ENCODE measurements at places on chromosomes 3 and 15.

DNA sequence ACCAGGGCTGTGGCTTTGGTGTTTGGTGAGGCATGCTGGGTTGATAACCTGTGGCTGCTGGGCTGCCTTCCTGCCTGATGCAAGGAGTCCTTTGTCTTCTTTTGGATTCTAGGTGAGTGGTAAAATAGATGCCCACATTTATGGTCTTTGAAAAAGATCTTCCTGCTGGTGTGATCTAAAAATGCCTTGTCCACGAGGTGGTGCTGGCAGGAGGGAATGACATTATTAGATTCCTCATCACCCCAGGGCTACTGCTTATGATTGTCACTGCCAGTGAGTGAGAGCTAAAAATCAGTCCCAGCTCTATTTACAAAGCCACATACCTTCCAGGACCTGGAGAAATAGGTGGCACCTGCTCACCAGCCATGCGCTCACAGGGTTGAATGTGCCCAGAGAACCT lies 355.5 kb upstream of the ROPN1 start:
- DNase-seq: peak; percentile 11

- no peak for DNase-seq
Observed at GRCh38 chr15:49238342-49238741, 68.3 kb downstream of the GALK2 start.

DNA sequence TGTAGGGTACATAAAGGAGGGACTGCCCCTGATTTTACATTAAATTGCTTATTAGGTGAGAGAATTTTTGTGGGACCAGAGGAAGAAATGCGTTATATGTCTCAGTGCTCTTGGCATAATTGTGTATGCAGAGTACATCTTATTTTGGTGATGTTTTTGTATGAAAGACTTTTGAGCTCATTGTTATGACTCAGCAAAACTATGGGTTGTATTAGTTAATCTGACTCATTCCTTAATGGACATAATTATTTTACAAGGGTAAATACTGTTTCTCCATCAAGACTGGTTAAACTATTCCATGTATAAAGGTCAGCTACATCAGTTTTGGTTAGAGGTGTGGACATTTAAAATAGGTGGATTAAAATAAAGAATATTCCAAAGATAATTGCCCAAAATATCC lies 156.8 kb downstream of the ALCAM start:
- peak; percentile 15 for DNase-seq

GRCh38 chr3:14796403-14797077 lies 22.2 kb upstream of the FGD5 start:
- DNase-seq: no peak

- no peak for DNase-seq
Observed at GRCh38 chr3:16330351-16330750, 65.3 kb downstream of the OXNAD1 start.

DNA sequence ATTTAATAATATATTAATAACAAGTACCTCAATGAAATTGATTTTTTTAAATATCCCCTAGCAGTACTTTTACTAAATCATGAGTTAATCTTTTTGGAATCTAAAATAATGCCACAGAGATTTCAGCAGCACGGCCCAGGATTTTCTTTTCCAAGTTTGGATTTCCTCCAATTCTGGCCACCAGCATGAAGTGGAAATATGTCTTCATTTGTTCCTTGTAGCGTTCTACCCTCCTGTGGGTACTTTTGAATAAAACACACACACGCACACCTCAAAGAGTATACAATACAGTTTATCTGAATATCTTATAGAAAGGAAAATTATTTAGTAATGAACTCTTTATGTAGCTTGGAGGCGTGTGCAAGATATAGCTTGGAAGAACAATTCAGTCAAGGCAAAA lies 125.1 kb upstream of the STT3B start:
- no peak for DNase-seq

DNA sequence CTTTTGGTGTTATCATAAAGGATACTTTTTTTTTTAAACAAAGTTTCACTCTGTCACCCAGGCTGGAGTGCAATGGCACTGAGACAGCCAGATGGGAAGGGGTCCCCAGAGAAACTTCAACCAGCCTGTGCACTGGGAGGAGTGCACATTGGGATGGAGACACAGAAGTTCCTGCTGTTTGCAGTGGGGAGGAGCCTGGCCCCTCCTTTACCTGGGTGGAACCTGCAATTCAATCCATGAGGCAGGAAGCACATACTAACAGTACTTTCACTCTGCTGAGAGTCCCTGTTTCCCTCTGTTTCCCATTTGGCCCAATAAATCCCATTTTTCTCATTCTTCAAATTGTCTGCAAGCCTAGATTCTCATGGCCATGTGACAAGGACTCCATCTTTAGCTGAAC lies 42.3 kb upstream of the LHFPL4 start:
- no peak for DNase-seq

GRCh38 chr3:57985176-57985983 lies 22.8 kb upstream of the FLNB start:
- DNase-seq: no peak

- no peak for DNase-seq
Observed at GRCh38 chr15:76335307-76336253, 993 bp upstream of the ISL2 start.

DNA sequence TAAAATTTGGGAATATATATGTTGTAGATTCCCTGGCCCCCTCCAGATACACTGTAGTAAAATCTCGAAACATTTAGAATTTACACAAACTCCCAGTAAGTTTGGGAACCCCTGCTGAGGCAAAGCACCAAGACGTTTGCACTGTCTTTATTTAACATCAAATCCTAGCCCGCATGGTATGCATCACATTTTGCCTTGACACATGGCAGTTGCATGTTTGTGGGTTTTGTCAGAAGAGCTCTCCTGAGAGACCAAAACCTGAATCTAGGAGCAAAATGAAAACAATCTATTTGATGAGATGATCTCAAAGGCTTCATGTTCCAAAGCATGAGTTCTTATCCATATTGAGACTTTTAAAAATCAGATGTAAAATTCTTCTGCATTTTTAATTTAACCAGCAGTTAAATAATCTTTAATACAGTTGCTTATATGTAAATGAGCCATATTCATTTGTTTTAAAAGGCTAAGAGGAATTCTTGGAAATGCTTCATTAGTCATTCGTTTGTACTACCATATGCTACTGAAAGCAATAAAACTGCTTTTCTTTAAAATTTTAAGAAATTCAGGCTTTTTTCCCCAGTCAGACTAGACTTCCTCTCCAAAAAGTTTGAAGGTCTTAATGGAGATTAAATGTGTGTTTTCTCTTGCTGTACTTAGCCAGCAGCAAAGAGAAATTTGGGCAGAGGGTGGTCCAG lies 105.2 kb upstream of the BOC start:
- DNase-seq: no peak

DNA sequence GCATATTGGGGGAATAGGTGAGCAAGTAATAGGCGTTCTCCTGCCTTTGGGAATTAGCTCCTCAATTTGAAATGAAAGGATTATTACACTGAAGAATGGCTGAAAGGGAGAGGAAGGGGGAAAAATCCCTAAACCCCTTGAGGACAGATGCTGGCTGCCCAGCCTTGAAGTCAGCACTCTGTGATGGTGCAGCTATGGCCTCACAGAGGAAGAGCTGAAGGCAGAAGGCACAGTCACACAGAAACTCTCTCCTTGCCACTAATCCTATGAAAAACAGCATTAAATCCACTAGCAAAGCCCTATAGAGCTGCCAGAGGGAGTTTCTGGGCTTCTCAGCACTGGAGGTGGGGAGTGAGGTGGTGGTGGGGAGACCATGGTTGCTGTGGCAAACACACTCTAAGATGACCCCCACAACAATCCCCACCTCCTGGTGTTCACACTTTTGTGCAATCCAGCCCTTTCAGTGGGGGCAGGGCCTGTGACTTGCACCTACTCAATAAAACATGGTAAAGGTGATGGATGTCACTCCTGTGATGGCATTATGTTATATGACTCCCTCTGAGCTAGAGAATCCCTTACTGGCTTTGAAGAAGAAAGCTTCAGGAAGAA lies 101.2 kb downstream of the RFTN1 start:
- DNase-seq: no peak
